Cortex of kidney (tissue), 1 donor: ENCODE measurements at places on chromosomes 13 and 19.

DNA sequence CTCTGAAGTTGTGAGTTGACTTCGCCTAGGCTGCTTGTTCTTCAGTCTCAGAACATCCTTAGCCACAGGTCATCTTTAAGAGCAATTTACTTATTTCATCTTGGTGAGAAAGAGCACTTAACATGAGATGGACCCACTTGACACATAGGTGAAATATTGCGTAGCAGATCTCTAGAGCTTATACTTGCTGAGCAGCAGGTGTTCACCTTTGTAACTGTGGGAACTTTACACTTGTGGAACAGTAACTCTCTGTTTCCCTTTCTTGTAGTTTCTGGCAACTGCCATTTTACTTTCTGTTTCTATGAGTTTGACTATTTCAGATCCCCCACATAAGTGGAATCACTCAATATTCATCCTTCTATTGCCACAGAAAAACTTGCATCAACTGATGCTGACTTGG, 95.7 kb downstream of the SLC10A2 start:
- DNase-seq, result no peak

DNA sequence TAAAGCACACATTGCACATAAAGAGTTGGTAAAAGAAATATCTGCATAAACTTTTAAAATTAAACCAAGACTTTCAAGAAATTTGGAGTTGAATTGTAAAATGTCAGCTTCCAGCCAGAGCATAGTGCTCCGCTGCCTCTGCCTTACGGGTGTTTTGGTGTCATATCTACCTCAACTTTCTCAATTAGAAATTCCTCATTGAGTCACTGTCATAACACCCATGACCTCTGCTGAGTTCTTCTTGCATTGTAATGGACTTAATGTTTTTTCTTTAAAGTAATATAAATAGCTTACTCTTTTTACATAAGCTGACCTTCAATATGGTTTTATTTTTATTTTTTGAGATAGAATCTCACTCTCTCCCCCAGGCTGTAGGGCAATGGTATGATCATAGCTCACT, 551.0 kb upstream of the NBEA start:
- DNase-seq, result no peak

DNA sequence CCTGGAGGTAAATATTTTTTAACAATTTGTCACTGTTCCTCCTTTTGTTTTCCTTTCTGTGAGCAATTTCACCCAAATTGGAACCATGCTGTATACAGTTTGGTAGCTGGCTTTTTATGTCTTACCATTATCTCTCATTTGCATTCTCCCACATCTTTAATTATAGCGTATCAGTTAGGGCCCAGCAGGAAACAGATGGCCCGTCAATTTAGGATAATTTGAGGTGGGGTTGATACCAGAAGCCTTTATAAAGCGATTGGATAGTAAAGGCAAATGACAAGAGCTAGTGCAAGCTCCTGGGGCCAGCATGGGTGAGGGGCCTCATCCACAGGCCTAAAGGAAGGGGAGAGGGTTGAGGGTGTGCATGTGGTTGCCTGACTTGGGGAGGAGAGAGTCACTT, 3.8 kb upstream of the IFNL4 start:
- no peak for DNase-seq

DNA sequence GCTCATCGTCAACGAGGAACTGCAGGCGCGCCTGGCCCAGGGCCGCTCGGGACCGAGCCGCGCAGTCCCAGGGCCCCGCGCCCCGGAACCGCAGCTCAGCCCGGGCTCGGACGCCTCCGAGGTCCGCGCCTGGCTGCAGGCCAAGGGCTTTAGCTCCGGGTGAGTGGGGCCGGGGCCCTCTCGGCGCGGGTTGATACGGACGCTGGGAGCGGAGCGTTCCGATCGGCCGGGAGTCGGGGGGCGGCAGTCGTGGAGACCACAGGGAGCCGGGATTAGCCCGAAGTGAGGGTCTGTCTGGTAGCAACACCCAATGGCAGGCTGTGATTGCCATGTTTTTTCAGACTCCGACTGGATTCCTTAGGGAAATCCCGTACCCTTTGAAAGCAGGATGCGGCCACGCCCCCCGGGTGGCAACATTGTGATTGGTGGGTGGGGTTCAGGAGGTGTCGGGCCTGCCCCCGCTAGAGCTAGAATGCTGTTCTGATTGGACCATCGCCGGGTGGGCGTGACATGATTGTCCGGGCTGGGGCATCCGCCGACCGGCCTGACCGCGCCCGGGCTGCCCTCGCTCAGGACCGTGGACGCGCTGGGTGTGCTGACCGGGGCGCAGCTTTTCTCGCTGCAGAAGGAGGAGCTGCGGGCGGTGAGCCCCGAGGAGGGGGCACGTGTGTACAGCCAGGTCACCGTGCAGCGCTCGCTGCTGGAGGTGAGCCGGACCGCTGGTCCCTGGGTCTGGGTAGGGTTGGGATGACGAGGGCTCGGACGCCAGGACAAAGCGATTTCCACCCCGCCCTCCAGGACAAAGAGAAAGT, 11.3 kb downstream of the EPS8L1 start:
- no peak for DNase-seq

DNA sequence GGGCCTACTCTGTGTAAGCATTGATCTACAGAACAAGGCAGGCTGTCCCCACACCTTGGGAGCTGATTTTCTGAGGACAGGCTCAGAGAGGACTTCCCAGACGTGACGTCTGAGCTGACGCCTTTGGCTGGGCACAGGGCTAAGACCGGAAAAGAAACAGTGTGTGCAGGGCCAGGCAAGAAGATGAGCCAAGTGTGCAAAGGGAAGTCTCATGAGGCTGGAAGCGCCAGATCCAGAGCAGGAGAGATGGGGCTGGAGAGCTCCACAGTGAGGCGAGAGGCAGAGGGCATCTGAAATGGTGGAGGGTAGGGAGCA, 12.7 kb downstream of the IGLON5 start:
- DNase-seq, result no peak
